ENCODE measurements at places on chromosomes 11 and 22. TPM values are rescaled to one million over a fixed set of nuclear protein-coding genes. Genes with fewer than 3 reads are reported as not detected.

Gene AMOTL1
- total RNA-seq, result 6.6 TPM

Gene SAMM50
- total RNA-seq, result 50.7 TPM

Gene FXYD6
- not detected for total RNA-seq

Gene ACTN3
- total RNA-seq, result not detected

DNA sequence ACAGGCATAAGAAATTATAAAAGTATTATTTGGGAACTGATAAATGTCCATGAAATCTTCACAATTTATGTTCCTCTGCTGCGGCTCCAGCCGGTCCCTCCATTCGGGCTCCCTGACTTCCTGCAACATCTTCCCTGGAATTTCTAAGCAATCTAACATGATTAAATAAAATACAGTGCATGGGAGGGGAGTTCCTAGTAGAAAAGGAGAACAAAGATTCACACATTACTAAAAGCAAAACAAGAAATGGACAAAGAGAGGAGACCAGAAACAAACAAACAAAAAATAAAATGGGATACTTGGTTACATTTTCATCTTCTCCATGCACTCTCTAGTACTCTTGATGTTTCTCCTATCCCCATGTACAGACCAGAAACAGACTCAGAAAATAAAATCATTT, 8.6 kb upstream of the APOL4 start:
- no peak for DNase-seq
- no peak overlapping the region for H3K4me3 ChIP-seq
- no peak overlapping the region for H3K27ac ChIP-seq
- peaks cover 26% of the 10 kb centered on the region for H3K4me1 ChIP-seq

- H3K27ac ChIP-seq, result no peak overlapping the region
- H3K36me3 ChIP-seq, result no peaks in the 10 kb centered on the region
These were observed 93.0 kb downstream of the ME3 start for GRCh38 chr11:86579406-86579731.

DNA sequence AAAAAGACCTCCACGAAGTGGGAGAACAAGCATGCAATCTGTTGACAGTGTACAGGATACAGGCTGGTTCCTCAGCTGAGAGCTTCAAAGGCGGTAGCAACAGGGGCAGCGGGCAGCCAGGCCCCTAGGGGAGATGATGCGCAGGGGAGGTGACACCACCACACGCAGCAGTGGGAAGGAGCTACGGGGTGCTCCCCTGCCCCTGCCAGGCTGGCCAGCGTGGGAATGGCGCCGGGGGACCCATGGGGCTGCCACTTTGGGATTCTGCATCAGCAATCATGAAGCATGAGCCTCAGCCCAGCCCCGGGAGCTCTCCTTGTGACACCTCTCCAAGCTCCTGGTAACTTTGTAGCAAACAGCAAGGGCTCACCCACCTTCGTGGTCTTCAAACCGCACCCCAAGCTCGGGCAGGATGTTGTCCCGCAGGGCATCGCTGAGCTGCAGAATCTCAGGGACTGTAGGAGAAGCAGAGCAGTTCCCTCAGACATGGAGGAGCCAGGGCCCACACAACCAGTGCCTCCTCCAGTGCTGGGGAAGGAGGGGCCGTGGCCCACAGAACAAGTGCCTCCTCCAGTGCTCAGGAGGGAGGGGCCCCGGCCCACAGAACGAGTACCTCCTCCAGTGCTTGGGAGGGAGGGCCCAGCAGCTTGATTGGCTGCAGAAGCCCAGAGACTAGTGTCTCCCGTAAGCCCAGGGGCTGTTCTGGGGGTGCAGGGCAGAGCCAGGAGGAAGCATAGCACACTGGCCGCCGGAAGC, 14.6 kb upstream of the NAP1L4 start:
- peak overlapping the region; percentile 82 for H3K4me3 ChIP-seq
- H3K27me3 ChIP-seq, result no peaks in the 10 kb centered on the region
- peaks cover 81% of the 10 kb centered on the region for H3K36me3 ChIP-seq
- peaks cover 74% of the 10 kb centered on the region for H3K4me1 ChIP-seq

All from activated CD8-positive, alpha-beta T cell treated with anti-CD3 and anti-CD28 coated beads, Interleukin-2, amount 10 ng/mL, durations not matched to agents 7 days and 5 days (primary cell).